ENCODE measurements at places on chromosomes 1 and 21. TPM values are rescaled to one million over a fixed set of nuclear protein-coding genes. Genes with fewer than 3 reads are reported as not detected.
A peak's percentile ranks its signal among the peaks of the same experiment; 100 is the strongest.

Gene TTC39A
- not detected for polyA plus RNA-seq

Gene PLPPR4
- not detected for polyA plus RNA-seq

Gene PADI2
- polyA plus RNA-seq = not detected

Gene GPR153
- 0.39 TPM for polyA plus RNA-seq

Gene SYNC
- not detected for polyA plus RNA-seq

Gene ACOT11
- 0.09 TPM for polyA plus RNA-seq

Gene PTPRC
- polyA plus RNA-seq = 1,381 TPM

Gene HTR6
- not detected for polyA plus RNA-seq

- no peaks in the 10 kb centered on the region for H3K4me1 ChIP-seq
- peaks cover 5% of the 10 kb centered on the region for H3K27me3 ChIP-seq
- DNase-seq = no peak
- H3K36me3 ChIP-seq = no peaks in the 10 kb centered on the region
These were observed 22.9 kb downstream of the SYT2 start for GRCh38 chr1:202687370-202687769.

DNA sequence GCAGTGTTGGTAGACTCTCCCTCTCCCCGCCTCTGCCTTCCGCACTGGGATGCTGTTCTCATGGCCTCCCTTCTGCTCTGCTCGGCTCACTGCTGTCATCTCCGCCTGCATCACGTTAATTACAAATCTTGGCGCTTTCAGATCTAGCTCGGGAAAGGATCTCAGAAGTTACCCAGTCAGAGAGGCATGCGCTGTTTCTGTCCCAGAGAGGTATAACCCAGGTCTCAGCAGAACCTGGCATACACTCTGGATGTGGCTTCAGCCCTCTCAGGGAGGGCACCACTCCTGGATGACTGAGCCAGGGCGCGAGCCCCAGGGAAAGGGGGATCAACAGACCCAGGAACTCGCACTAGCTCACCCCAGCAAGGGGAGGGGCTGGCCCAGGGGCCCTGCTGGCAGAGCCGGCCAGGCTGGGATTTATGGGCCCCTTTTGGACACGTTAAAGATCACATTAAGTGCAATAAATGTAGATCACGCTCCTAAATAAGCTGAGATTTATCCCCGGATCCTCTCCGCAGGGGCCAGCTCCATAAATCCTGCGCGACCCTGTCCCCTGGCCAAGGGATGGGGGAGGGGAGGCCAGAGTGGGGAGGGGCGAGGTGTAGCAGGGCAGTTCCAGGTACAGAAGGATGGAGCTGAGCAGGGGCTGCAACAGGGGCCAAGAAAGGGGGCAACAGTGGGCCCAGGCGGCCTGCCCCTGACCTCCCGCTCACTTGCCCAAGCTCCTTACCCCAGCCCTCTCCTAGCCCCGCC, 101.3 kb upstream of the ZBTB40 start:
- H3K27me3 ChIP-seq = peaks cover 19% of the 10 kb centered on the region
- no peak for DNase-seq
- H3K36me3 ChIP-seq = no peaks in the 10 kb centered on the region
- no peak overlapping the region for H3K27ac ChIP-seq
- H3K4me3 ChIP-seq = no peak overlapping the region

- no peaks in the 10 kb centered on the region for H3K4me1 ChIP-seq
- no peak for DNase-seq
- H3K27me3 ChIP-seq = no peaks in the 10 kb centered on the region
- no peak overlapping the region for H3K4me3 ChIP-seq
- no peaks in the 10 kb centered on the region for H3K36me3 ChIP-seq
- no peak overlapping the region for H3K27ac ChIP-seq
These were observed 26.4 kb downstream of the ABCA4 start for GRCh38 chr1:94094469-94095111.

DNA sequence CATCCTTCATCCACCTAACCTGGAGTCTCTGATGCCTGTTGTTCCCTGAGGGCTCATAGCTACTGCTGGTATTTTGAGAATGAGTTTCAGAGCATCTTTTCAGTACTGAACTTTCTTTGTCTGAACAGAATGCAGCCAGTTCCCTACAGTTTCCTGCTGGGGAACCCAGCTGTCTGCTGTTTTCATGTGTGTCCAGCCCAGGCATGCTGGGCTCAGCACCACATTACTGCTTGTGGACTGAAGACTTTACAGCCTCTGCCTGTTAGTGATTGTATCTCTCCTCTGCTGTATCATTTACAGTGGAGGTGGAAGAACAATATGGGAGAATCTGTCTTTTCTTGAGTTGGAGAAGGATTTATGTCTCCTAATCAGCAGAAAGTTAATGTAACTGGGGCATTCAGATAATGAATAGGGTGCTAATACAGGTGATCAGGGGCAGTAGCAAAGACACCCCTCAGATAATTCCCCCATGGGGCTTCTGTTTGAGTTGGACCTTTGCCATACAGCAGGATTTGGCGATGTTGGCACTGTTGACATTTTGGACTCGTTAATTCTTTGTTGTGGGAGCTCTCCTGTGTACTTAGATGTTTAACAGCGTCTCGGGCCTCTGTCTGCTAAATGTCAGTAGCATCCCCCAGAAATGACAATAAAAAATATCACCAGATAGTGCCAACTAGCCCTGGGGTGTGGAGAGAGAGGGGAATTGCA, 207.7 kb downstream of the HHAT start:
- no peak overlapping the region for H3K4me3 ChIP-seq
- no peaks in the 10 kb centered on the region for H3K4me1 ChIP-seq
- H3K36me3 ChIP-seq = no peaks in the 10 kb centered on the region
- no peak for DNase-seq
- H3K27me3 ChIP-seq = no peaks in the 10 kb centered on the region

GRCh38 chr1:41766546-41766945, 152.2 kb downstream of the HIVEP3 start:
- H3K27me3 ChIP-seq = no peaks in the 10 kb centered on the region
- H3K4me3 ChIP-seq = no peak overlapping the region

GRCh38 chr1:212470059-212470458, 37.3 kb downstream of the NENF start:
- no peak overlapping the region for H3K4me3 ChIP-seq
- no peak overlapping the region for H3K27ac ChIP-seq
- H3K27me3 ChIP-seq = no peaks in the 10 kb centered on the region
- H3K4me1 ChIP-seq = no peaks in the 10 kb centered on the region

GRCh38 chr1:108611984-108612383, 48.9 kb downstream of the HENMT1 start:
- no peak overlapping the region for H3K4me3 ChIP-seq
- H3K36me3 ChIP-seq = peaks cover 3% of the 10 kb centered on the region
- no peaks in the 10 kb centered on the region for H3K4me1 ChIP-seq
- H3K27me3 ChIP-seq = no peaks in the 10 kb centered on the region

DNA sequence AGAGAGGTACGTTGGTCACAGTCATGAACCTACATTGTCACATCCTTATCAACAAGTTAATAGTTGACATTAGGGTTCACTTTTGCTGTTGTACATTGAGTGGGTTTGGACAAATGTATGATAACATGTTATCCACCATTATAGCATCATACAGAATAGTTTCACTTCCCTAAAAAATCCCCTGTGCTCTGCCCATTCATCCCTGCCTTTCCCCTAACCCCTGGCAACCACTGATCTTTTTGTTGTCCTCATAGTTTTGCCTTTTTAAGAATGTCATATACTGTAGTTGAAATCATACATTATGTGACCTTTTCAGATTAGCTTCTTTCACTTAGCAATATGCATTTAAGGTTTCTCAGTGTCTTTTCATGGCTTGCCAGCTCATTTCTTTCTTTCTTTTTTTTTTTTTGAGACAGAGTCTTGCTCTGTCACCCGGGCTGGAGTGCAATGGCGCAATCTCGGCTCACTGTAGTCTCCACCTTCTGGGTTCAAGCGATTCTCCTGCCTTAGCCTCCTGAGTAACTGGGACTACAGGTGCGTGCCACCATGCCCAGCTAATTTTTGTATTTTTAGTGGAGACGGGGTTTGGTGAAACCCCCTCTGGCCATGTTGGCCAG, 50.6 kb downstream of the UCK2 start:
- H3K27ac ChIP-seq = no peak overlapping the region
- no peaks in the 10 kb centered on the region for H3K27me3 ChIP-seq
- DNase-seq = no peak
- peaks cover 9% of the 10 kb centered on the region for H3K4me1 ChIP-seq
- H3K4me3 ChIP-seq = no peak overlapping the region
- no peaks in the 10 kb centered on the region for H3K36me3 ChIP-seq

DNA sequence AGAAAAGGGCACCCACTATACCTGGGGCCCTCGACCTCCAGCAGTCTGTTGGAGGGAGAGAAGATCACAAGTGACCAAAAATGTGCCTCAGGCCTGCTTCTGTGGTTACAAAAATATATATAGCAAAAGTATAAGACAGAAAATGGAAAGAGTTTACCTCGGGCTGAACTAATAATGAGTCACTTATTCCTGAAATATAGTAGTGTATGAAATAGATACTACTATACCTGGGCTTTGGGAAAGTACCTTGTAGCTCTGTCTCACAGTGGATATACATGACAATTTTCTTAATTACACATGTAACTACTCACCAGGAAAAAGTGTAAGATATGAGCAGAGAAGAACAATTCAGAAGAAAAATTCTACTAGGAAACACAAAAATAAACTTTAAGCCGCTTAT, 7.3 kb upstream of the APCS start:
- H3K27me3 ChIP-seq = no peaks in the 10 kb centered on the region
- no peaks in the 10 kb centered on the region for H3K4me1 ChIP-seq
- no peak overlapping the region for H3K4me3 ChIP-seq
- no peak overlapping the region for H3K27ac ChIP-seq
- H3K36me3 ChIP-seq = no peaks in the 10 kb centered on the region
- no peak for DNase-seq

DNA sequence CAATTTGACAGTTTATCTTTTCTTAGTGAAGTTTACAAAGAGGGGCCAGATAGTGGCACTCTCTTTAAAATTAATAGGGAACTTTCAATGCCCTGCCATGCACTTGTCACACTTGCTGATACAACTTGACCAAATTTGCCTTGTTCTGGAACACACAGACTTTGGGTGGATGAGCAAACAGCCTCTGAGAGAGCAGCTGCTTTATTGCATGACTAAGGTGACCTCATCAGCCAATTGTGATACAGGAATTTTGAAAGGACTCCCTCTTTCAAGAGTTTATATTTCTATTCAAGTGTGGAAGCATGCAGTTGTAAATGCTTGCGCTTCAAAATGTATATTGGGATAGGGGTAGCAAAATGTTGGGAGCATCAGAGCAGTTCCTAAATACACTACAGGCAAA, 2.1 kb upstream of the RGS1 start:
- H3K27ac ChIP-seq = no peak overlapping the region
- DNase-seq = no peak
- H3K27me3 ChIP-seq = no peaks in the 10 kb centered on the region
- H3K36me3 ChIP-seq = no peaks in the 10 kb centered on the region

DNA sequence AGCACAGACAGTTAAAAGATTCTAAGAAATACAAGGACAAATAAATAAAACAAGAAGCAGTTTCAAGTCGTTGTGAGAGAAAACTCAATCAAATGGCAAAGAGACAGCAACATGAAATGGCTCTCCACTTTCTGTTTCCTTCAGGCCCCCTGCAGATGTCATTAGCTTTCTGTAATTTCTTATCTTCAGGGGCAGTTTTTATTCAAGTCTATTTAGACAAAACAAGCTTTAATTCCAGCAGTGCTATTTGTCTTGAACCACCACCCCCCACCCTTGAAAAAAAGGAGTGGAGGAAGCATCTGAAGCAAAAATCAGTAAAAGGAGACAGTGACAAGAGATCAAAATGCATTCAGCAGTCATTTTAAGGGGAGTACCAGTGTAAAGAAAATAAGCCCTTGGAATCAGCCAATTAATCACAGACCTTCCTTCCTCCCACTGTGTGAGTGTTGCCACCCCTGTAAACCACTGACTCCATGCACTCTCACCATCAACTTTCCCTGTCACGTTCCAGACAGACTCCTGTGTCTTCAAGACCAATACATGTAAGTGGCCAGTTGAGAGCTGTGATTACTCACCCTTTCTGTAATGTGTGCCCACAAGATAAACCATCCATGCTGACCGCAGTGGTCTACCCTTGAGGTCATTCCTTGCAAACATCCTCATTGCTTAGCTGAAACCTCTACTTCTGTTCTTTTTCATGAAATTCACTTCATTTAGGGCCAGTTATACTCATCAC, 136.1 kb upstream of the HOOK1 start:
- H3K27me3 ChIP-seq = no peaks in the 10 kb centered on the region
- H3K4me3 ChIP-seq = no peak overlapping the region
- DNase-seq = no peak
- no peak overlapping the region for H3K27ac ChIP-seq
- H3K4me1 ChIP-seq = no peaks in the 10 kb centered on the region

GRCh38 chr1:89584211-89584610, 48.7 kb upstream of the LRRC8C start:
- H3K4me3 ChIP-seq = no peak overlapping the region
- no peak for DNase-seq
- H3K4me1 ChIP-seq = no peaks in the 10 kb centered on the region
- H3K36me3 ChIP-seq = peaks cover 18% of the 10 kb centered on the region
- H3K27me3 ChIP-seq = no peaks in the 10 kb centered on the region
- H3K27ac ChIP-seq = no peak overlapping the region

- no peak for DNase-seq
- H3K27ac ChIP-seq = no peak overlapping the region
- H3K4me3 ChIP-seq = no peak overlapping the region
- no peaks in the 10 kb centered on the region for H3K27me3 ChIP-seq
- H3K36me3 ChIP-seq = no peaks in the 10 kb centered on the region
- peaks cover 15% of the 10 kb centered on the region for H3K4me1 ChIP-seq
These were observed 2.5 kb upstream of the TAF13 start for GRCh38 chr1:109078317-109078716.

DNA sequence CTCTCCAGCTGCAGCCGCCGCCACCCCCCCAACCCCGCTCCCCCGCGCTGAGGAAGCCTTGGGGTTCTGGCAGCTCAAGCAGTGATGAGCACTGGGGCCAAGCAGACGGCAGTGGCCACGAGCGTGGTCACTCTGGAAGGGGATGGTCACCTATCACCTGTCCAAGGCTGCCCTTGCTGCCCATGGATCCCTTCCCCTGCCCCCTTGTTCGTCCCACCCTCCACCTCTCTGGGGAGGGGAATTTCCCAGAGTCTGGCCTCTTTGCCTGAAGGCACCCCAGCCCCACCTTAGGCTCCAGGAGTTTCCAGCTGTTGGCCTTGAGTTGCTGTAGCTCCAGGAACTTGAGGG, 7.2 kb upstream of the SMIM12 start:
- H3K27me3 ChIP-seq = no peaks in the 10 kb centered on the region
- peak overlapping the region; percentile 71 for H3K4me3 ChIP-seq
- no peaks in the 10 kb centered on the region for H3K36me3 ChIP-seq
- DNase-seq = no peak

GRCh38 chr1:217275655-217276398, 355.1 kb downstream of the GPATCH2 start:
- H3K27me3 ChIP-seq = no peaks in the 10 kb centered on the region
- no peak overlapping the region for H3K4me3 ChIP-seq
- DNase-seq = no peak
- no peaks in the 10 kb centered on the region for H3K36me3 ChIP-seq

DNA sequence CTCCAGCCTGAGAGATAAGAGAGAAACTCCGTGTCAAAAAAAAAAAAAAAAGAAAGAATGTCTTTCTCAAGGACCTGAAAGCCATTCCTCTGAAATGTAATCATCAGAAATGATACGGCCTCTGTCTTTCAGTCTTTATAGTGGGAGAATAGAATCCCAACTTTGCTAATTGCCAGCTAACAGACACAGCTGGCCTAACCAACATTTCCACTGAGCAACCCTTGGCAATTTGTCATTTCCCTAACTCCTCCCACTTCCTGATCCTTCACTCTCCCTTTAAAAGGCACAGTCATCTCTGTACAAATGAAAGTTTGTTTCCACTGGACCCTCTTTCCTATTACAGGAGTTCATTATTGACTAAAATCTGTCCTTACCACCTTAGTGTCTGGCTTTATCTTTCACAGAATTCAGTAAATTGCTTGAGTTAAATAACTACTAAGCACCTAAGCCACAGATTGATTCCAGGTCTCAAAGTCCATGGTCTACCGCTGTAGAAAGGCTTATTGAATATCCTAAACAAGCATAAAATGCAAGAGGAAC, 4.3 kb upstream of the CBR1 start:
- H3K4me3 ChIP-seq = no peak overlapping the region
- peaks cover 11% of the 10 kb centered on the region for H3K4me1 ChIP-seq
- H3K27me3 ChIP-seq = no peaks in the 10 kb centered on the region
- no peaks in the 10 kb centered on the region for H3K36me3 ChIP-seq
- no peak for DNase-seq

Measured in CD8-positive, alpha-beta memory T cell (primary cell).